Activated naive CD4-positive, alpha-beta T cell (primary cell): ENCODE measurements at places on chromosomes 1 and 21.

DNA sequence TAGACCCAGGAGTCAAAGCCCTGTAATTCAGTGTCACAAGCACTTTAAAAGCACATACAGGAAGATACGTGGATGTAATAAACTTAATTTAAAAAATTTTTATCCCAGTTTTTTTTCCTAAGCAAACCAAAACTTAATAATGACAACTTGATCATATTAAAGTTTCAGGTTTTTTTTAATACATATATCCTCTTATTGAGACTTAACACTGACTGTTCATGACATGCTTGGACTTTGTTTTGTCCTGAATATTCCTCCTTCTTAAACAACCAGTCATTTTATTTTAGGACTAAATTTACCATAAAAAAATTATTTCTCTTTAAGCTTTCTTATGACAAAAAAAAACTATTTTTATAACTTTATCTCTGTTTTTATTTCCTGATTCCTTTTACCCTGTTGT is 64.1 kb downstream of the WDR4 start:
- no peak for DNase-seq

- DNase-seq: no peak
Measured at GRCh38 chr1:56363007-56363770, 216.2 kb downstream of the PLPP3 start.

- DNase-seq: peak; percentile 47
Measured at GRCh38 chr1:86914601-86914997, at the start of gene HS2ST1. Gene HS2ST1 (plus strand): TSS chr1:86914635.

DNA sequence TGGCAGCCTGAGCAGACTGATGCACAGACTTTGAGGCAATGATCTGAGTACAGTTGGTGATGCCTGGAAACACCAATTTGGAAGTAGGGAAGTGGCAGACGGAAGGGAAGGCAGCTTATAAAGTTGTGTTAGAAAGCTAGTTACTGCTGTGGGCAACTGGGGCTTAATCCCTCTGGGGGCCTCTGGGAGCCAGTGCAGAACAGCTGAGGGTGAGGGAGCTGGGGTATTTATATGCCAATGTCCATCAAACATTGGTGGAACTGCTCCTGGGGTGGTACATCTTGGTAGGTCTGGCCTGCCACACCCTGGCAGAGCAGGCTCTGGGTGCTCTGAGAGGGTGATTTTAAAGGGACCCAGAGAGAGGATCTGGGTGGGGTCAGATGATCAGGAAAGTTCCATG is 28.1 kb downstream of the TNFRSF8 start:
- DNase-seq: no peak

DNA sequence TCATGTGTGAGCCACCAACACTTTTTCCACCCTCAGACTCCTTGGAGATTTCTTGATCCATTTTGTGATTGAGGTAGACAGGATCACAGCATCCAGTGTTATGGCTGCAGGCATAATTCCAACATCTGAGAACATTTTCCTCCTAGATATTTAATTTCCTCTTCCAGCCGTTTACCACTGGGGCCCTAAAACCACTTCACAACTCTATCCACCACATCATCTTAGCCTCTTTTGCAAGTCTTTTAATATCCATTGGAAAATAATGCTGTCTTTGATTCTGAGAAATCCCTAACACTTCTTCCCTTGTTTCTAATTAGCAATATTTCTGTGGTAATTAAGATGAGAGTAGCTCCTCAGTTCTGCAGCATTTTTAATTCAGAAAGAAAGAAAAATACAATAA is 190.1 kb downstream of the TNR start:
- no peak for DNase-seq
